ENCODE measurements at places on chromosomes 11 and 22. TPM values are rescaled to one million over a fixed set of nuclear protein-coding genes. Genes with fewer than 3 reads are reported as not detected.
A peak's percentile ranks its signal among the peaks of the same experiment; 100 is the strongest.

GRCh38 chr11:119713359-119714040 is 15.5 kb downstream of the NECTIN1 start:
- DNase-seq, result no peak

Gene MUC15
- total RNA-seq, result not detected

Gene PHRF1
- total RNA-seq, result 36.5 TPM

GRCh38 chr11:72812967-72813739 is 1.1 kb upstream of the ATG16L2 start:
- DNase-seq, result peak; percentile 77

Gene DERL3
- total RNA-seq, result 8.9 TPM

DNA sequence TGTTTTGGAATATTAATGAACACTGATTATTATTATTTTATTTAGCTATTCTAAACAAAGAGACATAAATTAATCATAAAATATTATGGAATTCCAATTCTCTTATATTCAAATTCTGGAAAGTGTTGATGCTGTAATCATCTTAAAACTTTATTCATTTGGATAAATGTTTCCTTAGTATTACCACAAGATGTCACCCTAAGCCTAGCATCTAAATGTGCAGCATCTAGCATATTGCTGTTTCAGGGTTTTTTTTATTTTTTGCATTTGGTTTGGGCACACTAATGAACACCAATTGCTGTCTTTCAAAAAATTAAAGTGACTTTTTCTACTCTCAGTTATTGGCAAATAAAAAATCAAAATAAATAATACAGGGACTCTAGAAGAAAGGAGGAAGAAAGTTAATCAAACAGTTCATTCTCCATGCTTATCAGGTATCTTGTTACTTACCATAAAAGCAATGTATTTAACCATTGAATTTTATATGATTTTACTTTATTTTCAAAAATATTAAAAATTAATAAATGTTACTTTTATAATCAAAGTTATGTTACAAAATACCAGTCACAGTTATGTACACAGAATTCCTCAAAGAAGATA is 31.8 kb downstream of the DLG2 start:
- DNase-seq, result peak; percentile 2
